ENCODE measurements at places on chromosomes 11 and 22. TPM values are rescaled to one million over a fixed set of nuclear protein-coding genes. Genes with fewer than 3 reads are reported as not detected.

DNA sequence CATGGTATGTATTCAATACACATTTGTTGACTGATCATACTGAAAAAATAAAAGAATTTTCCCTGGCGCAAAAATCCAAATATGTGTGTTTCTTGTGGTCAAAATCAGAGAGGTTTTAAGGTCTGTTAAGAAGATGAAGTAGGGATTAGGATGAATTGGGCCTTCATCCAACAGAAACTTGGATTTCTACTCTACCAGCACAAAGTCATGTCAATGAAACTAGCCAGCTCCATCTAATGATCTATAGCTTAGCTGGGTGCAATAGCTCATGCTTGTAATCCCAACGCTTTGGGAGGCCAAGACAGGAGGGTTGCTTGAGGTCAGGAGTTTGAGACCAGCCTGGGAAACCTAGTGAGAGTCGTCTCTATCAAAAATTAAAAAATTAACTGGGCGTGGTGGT, 65.5 kb downstream of the USP35 start:
- no peak for DNase-seq

- DNase-seq, result no peak
Observed at GRCh38 chr22:42990131-42990838, 24.7 kb downstream of the PACSIN2 start.

- DNase-seq, result no peak
Observed at GRCh38 chr11:88249706-88250105, 74.5 kb upstream of the RAB38 start.

DNA sequence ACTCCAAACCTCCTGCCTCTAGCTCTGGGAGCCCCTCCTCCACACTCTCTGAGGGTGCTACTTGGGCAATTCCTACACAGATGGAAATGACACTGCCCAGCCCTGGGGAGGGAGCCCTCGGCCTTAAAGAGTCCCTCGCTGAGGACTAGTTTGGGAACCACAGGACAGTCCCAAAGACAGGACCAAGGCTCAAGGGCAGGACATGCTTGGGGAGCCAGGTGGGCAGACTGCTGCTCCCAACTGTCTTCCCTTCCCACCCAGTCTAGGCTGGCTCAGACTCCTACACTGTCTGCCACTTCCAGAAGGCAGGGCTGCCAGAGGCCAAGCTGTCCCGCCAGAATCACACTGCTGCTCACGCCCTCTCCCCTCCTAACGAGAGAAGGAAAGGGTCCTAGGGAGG, 9.8 kb downstream of the ARRB1 start:
- no peak for DNase-seq

- DNase-seq, result no peak
Observed at GRCh38 chr11:65811764-65812475, 21.8 kb upstream of the SNX32 start.

- no peak for DNase-seq
Observed at GRCh38 chr11:207863-208180, 314 bp downstream of the RIC8A start.

TMEM41B gene
- total RNA-seq, result 21.1 TPM

MAML2 gene
- total RNA-seq, result 15.6 TPM

IGHMBP2 gene
- 27.8 TPM for total RNA-seq

NPAS4 gene
- total RNA-seq, result not detected

SYCE3 gene
- not detected for total RNA-seq
